T-helper 2 cell treated with Interferon-gamma antibody and Interleukin-4, amounts not matched to agents 5 μg/mL and 100 μg/mL, for 36 hours (primary cell): ENCODE measurements at places on chromosomes 5 and 9.

- DNase-seq: no peak
Observed at GRCh38 chr5:127299678-127300077, 9.1 kb downstream of the MEGF10 start.

GRCh38 chr9:96014078-96014477 is 138.6 kb downstream of the ERCC6L2 start:
- DNase-seq: no peak

GRCh38 chr9:70030156-70030555 is 13.5 kb upstream of the MAMDC2 start:
- no peak for DNase-seq

GRCh38 chr5:78649861-78650496 is 1.4 kb upstream of the LHFPL2 start:
- no peak for DNase-seq

DNA sequence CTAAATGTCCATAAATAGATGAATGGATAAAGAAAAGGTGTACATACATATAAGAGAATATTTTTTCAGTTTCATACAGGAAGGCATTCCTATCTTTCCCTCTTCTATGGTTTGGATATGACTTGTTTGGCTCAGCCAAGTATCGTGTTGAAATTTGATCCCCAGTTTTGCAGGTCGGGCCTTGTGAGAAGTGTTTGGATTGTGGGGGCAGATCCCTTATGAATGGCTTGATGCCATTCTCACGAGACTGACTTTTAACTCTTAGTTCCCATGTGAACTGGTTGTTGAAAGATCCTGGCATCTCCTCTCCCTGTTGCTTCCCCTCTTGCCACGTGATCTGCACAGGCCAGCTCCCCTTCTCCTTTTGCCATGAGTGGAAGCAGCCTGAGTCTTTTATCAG is 421.1 kb upstream of the FTMT start:
- DNase-seq: no peak

DNA sequence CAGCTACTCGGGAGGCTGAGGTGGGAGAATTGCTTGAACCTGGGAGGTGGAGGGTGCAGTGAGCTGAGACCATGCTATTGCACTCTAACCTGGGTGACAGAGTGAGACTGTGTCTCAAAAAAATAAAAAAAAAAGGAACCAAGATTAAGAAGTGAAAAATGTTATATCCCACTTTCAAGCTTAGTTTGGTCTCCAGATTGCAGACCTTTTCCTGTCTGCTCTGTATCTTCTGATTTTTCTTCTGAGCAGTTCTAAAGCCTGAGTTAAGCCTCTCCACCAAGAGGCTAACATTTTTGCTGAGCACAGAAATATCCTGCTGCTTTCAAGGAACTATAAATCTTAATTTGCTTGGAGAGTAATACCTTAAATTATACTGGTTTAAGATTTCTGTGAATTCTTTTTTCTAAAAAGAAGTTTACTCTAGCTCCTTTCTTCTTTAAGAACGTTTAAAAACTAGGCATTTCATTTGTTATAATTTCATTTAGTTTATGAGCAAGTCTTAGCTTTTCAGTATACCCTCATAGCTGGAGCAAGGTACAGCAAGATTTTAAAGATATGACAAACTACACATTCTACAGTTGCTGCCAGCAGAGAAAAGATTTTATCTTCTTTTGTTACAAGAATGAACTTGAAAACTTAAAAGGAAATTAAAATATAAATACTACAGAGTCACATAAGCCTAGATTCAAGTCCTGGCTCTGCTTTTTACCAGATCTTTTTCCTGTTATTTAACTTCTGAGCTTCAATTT is 55.0 kb downstream of the GARNL3 start:
- no peak for DNase-seq

DNA sequence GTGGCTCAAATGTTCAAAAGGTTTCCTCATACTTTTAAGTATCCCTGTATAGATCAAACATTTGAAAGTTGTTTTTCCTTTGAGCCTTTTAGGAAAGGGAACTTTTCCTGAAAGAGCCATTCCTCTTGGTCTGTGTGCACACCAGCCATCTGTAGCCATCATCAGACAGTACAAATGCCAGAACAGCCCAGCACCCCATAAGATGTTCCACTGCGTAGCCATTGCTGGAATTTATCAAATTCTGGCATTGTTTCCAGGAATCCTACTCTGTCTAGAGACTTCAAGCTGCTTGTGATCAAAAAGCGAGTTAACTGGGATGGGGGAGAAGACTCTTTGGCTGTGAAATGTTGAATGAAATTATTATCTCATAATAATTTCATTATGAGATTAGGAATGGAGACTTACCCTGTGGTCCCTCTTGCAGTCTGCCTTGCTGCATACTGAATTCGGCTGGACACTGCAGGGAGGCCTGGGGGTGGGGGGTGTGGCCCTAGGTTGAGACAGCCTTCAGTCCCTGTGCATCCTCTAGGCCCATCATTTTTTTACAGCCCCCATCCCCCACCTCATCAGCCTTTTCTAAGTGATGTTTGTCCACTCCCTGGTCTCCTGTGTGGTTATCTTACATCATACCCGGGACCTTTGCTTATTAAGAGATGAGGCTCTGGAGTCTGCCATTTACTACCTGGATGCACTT is 99.8 kb downstream of the RALGPS1 start:
- no peak for DNase-seq

DNA sequence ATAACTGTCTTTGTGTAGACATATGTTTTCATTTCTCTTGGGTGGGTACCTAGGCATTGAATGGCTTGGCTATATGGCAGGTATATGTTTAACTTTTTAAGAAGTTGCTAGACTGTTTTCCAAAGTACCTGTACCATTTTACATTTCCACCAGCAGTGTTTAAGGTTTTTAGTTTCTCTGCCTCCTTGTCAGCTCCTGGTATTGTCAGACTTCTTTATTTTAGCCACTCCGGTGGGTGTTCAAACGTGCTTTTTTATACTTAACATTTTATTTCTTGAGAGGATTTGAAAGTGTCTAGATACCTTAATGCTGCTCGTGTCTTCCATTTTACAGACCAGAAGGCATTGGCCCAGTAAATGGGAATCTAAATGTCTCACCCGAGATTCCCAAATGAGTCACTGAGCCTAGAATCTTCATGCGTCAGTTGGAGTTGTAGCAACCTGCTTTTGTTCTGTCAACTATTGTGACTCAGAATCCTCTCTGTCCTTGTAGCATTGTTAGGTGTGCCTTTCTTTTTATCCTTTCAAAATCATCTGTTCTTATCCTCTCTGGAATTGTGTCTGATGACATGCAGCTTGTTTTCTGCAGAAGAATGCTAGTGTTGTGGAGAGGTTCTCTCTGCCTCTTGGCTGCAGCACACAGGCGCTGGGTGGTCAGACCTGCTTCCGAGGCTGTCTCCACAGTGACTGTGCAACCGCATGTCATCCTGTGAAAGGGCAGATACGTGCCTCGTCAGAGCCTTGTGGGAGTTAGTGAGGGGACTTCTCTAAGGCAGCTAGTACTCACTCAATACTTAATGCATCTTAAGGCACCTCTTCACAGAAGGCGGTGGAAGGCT is 291.8 kb downstream of the AOPEP start:
- peak; percentile 21 for DNase-seq

DNA sequence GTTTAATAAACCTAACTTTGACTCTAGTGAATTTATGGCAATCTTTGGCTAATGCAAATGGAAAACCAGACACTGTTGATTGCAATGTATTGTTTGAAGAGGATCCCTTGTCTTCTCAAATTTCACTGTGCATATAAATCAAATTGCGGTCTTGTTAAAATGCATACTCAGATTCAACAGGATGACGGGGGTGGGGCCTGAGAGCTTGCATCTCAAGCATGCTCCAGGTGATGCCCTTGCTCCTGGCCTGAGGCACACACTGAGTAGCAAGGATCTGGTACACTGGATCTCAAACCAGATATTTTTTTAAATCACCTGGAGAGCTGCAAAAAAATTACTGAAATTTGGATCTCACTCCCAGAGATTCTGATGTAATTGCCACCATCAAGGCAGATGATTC is 463.7 kb downstream of the DNAH5 start:
- DNase-seq: no peak

- DNase-seq: no peak
Observed at GRCh38 chr9:84303061-84303460, 37.5 kb downstream of the SLC28A3 start.

GRCh38 chr9:134189145-134189469 is 24.7 kb upstream of the RNU6ATAC start:
- DNase-seq: no peak

GRCh38 chr5:468401-468800 is 25.4 kb downstream of the EXOC3 start:
- DNase-seq: no peak

DNA sequence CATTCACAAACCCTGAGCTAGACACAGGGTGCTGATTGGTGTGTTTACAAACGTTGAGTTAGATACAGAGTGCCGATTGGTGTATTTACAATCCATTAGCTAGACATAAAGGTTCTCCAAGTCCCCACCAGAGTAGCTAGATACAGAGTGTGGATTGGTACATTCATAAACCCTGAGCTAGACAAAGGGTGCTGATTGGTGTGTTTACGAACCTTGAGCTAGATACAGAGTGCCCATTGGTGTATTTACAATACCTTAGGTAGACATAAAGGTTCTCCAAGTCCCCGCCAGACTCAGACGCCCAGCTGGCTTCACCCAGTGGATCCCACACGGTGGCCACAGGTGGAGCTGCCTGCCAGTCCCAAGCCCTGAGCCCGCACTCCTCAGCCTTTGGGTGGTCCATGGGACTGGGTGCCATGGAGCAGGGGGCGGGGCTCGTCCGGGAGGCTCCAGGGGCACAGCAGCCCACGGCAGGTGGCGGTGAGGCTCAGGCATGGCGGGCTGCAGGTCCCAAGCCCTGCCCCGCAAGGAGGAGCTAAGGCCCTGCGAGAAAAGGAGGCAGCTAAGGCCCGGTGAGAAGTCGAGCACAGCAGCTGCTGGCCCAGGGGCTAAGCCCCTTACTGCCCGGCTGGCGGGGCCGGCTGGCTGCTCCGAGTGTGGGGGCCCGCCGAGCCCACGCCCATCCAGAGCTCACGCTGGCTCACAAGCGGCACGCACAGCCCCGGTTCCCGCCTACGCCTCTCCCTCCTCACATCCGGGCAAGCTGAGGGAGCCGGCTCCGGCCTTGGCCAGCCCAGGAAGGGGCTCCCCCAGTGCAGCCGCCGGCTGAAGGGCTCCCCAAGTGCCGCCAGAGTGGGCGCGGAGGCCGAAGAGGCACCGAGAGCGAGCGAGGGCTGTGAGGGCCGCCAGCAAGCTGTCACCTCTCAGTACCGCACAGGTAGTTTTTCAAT is 1039.2 kb upstream of the CDH9 start:
- no peak for DNase-seq

- DNase-seq: no peak
Observed at GRCh38 chr5:110769000-110769681, 30.3 kb downstream of the SLC25A46 start.

- DNase-seq: no peak
Observed at GRCh38 chr9:37031902-37032301, 2.2 kb downstream of the PAX5 start.

- no peak for DNase-seq
Observed at GRCh38 chr5:148880197-148880596, 53.8 kb downstream of the ADRB2 start.

GRCh38 chr9:126907058-126907457 is 7.5 kb upstream of the RALGPS1 start:
- no peak for DNase-seq

DNA sequence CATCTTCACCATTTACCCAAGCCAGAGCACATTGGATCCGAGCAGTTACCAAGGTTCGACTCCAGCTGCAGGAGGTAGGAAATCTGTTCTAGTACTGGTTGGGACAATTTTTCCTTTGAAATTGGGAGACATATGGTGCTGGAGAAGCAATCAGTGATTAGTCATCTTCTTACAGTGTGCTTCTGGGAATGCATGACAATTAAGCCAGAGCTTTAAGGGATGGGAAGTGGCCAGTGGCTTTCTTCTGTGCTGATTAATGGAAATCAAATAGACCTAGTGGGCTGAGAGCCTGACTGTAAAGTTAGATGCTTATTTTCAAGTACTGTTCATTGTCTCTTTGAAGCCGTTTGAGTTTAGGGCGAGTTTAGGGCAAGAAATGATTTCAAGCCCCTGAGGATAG is 152.1 kb downstream of the UNC13B start:
- DNase-seq: no peak

DNA sequence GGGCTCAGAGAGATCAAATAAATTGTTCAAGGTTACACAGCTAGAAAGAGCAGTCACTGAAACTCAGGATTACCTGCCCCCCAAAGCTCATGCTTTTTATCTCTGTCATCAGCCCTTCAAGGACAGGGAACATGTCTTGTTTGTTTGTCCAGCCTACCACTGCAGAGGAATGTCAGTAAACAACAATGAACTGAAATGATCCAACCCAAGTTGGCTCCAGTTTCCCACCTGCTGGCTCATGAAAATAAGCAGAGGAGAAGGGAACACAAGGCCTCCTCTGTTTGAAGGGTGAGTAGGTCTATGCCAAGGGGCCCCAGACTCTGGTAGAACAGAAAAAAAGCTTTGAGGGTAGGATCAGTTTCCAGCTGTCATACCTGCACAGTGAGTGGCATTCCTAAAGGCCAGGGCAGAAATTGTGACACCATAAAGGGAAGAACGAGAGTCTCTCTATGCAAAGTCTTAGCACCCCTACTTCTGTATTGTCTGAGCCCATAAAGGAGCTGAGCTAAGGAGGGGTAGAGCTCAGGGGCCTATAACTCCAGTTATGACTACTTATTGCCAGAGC is 115.2 kb downstream of the TRIM36 start:
- no peak for DNase-seq

DNA sequence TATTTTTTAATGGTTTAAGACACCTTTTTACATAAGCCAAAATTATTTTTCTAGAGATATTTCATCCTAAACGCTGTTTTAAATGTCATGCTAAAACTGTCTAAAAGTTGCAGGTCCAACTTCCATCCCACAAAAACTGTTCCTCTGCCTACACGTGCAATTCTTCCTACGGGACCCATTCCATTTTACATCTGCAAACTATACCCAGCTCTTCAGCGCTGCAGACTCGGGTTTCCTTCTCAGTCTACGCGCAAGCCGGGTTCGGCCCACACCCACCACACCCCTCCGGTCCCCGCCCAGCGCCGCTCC is 8.7 kb downstream of the RANBP6 start:
- DNase-seq: no peak

DNA sequence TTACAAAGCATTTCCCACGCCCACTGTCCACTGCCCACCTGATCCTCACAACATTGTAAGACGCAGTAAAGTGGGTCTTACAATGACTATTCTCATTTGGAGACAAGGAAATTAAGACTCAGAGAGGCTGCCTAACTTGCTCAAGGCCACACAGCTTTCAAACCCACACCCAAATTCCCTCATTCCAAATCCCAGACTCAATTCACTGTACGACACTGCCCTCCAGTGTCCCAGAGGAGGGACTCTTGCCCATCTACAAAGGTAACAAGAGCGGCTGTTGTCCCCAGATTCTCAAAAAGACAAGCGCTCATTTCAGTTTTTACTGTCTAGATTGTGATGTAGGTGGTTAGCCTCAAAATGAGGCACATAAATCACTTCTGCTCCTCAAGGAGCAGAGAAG is 184.6 kb downstream of the ACTL7B start:
- DNase-seq: no peak

DNA sequence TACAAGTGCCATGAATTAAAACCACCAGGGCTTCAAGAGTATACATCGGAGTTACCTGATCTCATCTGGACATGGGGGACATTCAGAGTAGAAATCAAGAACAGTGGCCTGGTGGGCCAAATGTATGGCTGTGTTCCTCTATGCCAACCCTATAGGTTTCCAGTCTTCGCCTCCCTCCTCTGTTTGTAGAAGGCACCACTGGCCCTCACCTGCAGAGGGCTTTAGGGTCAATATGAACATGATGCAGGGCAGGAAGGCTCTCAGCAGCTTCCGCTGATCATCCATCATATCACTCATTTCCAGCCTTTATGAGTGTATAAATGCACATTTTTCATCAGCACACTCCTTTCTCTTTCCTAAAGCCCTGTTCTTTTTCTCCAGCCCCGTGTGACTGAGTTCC is 555.5 kb upstream of the BRINP1 start:
- DNase-seq: no peak
